Activated naive CD4-positive, alpha-beta T cell treated with anti-CD3 and anti-CD28 coated beads, Interleukin-2, amount 50 U/mL, for 16 hours (primary cell): ENCODE measurements at places on chromosomes 2 and 18.

DNA sequence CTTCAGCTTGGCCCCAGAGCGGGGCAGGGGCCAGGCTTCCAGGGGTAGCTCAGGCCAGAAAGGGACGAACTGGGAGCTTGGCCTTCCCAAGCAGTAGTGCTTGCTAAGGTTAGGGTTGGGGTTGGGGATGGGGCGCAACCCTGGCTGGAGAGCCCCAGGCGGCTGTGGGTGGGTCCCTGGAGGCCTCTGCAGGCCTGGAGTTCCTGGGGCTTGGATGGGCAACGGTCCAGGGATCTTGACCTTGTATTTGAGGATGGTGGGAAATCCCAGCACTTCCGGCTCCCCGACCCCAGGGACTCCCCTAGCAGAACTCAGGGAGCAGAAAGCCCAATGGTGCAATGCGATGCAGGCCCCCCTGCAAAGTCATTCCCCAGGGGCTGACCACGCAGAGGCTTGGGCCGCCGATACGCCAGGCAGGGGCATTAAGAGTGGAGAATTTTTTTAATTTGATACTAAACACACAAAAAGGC, 12.6 kb upstream of the MLPH start:
- DNase-seq = no peak

GRCh38 chr2:118769707-118770400, 77.6 kb downstream of the EN1 start:
- no peak for DNase-seq

DNA sequence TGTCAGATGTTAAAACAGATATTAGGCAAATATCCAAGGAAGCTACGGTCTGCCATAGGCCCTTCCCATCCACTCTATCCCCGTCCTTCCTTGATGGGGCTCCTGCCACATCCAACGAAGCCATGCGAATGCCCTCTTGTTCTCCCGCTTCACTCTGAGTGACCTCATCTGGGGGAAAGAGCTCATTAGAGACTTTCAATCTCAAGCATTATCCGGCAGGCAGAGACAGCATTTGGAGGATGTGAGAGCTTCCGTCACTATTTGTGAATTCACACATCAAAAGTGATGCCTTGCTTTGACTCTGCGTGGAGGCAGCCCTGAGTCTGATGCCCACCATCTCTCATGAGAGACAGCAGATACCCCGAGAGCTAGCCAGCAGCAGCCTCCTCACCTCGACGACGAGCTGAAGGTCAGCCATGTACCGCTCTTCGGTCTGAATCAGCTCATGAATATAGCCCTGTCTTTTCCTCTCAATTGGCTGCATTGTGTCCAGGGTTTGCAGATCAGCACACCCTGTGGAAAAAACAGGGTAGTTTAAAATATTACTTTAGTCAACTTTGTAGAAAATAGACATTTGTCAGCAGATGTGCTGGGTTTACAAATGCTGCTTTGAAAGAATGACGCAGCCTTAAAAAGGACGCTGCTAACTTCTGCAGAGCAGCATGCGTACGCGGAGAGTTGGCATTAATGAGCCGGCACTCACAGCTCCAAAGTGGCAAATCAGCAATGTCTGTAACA, 45.9 kb downstream of the FAM228A start:
- DNase-seq = no peak

GRCh38 chr18:12686100-12686499, 16.4 kb downstream of the CEP76 start:
- DNase-seq = no peak

GRCh38 chr18:73235491-73235890, 367.7 kb upstream of the NETO1 start:
- DNase-seq = no peak

- no peak for DNase-seq
Measured at GRCh38 chr2:1407950-1408675, 5.2 kb upstream of the TPO start.

- no peak for DNase-seq
Measured at GRCh38 chr18:21897811-21898210, 157.2 kb downstream of the MIB1 start.

DNA sequence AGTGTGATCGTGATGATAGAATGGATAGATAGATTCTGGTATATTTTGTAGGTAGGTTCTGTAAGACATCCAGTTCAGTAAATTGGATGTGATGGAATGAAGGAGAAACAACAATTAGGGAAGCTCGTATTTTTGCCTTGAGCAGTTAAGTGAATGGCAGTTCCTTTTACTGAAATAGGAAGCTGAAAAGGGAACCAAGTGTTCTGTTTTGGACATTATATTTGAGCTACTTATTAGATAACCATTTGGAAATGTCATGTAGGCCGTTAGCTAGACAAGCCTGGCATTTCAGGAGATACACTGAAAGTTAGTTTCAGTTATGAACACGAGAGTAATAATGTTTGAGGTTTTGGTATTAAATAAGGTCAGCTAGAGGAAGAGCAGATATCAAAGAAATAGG, 41.5 kb downstream of the MARCHF7 start:
- no peak for DNase-seq

DNA sequence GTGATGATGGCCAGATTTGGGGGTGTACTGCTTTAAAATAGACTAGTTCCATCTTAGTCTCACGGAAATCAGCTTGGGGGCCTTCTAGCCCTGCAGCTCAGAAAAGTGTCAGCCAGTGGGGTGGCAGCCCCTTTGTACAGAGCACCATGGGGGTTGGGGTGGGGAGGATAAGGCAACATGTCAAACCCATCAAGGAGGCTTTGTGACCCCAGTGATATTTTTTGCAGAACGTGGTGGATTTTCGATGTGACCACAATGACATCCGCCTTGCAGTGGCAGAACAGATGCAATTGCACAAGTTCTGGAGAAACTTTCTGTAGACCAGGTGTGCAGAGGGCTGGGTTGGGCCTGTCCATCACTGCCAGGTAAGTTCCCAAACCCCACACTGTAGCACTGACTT, 3.0 kb upstream of the CD8A start:
- no peak for DNase-seq

DNA sequence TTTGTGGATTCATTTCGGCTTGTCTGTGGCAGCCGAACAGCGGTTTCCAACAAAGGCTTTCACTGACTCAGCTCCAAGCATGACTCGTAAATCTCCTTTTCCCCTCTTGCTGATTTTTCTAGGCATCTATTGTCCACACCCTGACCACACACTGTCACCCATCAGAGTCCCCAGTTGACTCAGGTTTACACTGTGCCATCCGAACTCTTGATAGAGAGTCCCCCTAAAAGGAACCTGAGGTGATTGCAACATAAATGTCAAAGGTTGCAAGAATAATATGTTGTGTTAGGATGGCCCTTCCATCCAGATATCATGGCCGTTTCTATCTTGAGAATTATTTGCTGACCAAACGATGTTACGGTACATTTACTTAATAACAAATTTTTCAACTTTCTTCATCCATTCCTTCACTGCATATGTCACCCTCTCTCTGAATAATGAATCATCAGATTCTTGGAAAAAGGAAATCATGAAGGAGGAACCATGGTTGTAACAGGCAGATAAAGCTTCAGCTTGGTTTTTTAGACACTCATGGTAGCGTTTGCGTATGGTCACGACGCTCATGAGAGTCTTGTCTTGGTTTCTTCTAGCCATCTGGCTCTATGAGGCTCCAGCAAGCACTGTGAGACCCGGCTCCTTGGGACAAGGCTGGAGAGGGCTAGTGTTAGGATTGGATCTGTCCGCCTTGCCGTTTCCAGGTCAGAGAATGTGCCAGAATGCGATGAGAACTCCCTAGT, 72.1 kb downstream of the NPAS2 start:
- DNase-seq = no peak

DNA sequence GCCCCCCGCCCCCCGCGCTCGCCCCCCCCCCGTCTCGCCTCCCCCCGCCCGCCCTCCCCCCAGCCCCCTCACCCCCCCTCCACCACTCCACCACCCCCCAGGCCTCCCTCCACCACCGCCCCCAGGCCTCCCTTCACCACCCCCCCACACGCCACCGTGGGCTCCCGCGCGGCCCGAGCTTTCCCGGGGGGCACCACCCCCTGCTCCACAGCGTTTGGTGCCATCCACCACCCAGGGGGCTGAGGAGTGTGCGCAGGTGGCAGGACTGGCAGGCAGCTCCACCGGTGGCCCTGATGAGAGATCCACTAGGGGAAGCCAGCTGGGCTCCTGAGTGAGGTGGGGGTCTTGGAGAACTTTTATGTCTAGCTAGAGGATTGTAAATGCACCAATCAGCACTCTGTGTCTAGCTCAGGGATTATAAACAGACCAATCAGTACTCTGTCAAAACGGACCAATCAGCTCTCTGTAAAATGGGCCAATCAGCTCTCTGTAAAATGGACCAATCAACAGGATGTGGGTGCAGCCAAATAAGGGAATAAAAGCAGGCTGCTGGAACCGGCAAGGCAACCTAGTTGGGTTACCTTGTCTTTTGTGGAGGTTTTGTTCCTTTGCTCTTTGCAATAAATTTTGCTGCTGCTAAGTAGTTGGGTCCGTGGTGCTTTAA, 43.0 kb upstream of the ITSN2 start:
- no peak for DNase-seq

GRCh38 chr2:204081487-204082425, 145.2 kb downstream of the ICOS start:
- no peak for DNase-seq

DNA sequence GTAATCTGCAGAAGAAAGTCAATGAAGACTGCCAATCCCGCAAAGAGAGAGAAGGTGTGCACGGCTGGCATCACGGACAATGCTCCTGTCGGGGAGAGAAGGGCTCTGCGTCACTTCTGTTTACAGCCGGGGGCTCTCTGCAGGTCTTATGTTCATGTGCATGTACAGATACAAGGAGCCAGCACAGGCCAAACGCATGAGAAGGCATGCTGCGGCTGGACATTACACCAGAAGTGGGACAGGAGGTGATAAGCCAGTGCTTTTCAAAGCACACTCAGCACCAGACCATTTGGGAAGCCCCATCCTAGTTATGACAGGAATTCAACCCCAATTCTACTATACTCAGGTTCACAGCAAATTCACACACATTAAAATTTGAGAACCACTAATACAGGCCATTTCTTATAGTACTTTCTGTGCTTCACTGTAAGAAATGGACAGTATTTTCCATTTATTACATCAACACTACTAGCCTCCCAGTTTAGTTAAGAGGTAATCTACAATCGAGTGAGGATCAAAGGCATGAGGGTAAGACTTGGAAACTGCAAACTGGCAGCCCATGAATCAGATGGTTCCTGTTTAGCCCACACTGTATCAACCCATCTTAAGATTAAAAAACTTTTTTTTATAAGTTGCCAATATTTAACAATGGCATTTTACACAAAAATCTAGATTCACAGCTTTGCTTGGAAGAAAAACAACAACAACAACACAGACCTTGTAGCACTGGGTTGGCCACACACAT, 38.2 kb downstream of the RMC1 start:
- no peak for DNase-seq

GRCh38 chr2:224630659-224631550, 45.7 kb upstream of the CUL3 start:
- no peak for DNase-seq

DNA sequence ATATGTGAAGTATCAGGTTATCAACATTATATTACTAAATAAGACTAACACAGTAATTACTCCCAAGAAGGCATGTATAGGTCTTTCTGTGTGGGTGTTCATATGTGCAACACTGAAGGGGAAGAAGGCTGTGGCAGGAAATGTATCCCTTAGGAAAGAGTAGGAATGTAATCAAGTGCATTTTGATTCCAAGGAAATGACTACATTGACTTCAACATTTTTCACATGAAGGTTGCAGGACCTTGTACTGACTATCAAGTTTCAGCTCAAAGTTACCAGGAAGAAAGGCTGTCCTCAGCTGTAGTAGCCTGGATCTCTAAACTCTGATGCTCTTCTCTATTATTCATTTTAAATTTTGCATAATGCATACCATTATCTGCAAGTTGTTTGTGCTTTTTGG, 680.8 kb downstream of the NYAP2 start:
- DNase-seq = no peak

DNA sequence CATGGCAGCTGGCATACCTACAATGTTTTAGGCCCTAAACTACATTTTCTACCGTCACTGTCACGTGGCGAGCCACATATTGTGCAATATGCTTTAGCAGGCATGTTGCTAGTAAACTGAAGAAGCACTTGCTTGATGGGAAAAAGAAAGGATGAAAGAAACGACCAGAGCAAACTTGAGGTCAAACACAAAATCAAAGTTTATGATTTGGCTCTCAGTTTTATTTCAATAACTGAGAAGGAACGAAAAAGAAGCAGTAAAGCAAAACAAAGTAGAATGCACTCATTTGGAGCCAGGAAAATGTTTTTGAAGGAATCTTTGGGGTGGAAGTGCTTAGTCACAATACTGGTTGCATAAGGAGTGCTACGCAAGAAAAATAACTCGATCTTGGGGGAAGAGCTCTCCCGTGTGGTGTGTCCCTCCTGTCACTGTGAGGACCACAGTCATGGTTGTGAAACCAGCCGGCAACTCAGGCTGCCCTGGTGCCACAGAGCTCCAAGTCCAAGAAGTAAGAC, 349.8 kb downstream of the RBM43 start:
- DNase-seq = no peak

DNA sequence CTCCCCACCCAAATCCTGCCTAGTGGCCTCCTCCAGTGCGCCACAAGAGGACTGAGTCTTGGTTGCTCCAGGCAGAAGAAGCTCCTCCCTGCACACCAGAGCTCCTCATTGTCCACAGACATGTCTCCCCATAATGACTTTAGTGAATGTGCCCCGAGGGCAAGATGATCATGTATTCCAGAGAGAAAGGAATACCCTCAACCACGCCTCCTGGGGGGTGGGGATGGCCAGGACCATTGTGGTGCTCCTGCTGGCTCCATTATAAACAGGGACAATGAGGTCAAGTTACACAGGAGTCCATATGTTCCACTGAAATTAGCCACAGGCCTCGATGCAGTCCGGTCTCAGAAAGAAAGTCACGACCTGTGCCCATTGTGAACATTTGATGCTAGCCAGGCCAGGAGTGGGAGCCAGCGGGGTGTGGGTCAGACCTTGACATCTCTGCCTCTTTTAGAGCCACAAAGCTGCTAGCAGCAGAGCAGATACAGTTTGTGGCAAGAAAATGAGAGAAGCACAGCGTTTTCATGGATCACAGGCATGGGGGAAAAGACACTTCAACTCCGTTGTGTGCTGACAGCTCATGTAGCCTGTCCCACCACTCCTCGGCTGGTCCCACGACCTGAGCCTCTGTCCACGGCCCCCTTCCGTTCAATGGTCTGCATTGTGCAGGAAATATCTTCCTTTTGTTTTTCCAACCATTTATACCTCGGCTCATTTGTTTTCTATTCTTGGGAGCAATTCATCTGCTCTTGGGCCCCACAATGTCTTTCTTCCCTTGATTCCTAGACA, 70.7 kb upstream of the FZD7 start:
- DNase-seq = no peak

DNA sequence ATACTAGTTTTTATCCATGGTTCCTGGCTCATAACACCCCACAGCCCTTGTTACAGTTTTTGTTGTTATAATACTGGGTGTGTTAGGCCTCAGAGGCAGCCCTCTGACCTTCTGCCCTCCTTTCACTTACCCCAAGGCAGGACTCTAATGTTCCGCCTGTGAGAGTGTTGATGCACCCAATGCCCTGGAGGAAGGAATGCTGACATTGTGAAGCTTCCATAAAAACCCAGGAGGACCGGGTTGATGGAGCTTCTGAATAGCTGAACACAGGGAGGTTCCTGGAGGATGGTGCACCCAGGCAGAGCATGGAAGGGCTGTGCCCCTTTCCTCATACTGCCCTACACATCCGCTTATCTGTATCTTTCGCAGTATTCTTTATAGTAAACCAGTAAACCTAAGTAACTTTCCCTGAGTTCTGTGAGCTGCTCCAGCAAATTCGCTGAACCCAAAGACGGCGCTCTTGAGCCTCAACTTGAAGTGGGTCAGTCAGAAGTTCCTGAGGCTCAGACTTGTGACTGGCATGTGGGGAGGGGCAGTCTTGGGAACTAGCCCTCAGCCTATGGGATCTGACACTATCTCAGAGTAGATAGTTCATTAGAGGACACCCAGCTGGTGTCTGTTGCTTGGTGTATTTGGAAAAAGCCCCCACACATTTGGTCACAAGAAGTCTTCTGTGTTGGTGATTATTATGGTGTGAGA, 10.4 kb downstream of the STON1 start:
- DNase-seq = no peak
